ENCODE measurements at places on chromosomes 1 and 21. TPM values are rescaled to one million over a fixed set of nuclear protein-coding genes. Genes with fewer than 3 reads are reported as not detected.

DNA sequence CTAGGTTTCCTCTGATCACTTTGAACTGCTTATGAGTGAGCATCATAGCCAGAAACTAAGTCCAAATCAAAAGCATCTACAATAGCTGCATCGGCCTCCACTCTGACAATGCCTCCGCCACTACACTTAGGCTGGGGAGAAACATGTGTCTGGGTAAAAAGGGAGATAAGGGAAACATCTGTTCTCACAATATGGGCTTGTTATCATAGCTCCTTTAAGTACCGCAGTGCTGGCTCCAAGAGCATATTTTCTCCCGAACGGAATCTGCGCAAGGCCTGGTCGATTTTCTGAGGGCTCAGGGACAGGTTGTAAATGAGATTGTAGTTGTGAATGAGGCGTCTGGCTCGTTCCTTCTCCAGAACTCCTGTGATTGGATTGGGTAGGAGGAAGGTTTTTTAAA is 63.9 kb upstream of the CYP2J2 start:
- DNase-seq, result peak; percentile 31

The CD48 gene
- 0.42 TPM for total RNA-seq

- DNase-seq, result no peak
These were observed 52.8 kb upstream of the TBX15 start for GRCh38 chr1:119040906-119041305.

The FAM72C gene
- total RNA-seq, result 20.7 TPM

- no peak for DNase-seq
These were observed 47.3 kb upstream of the COA6 start for GRCh38 chr1:234325878-234326496.
